NT2/D1 (cell line): ENCODE measurements at places on chromosomes 2 and 18.

DNA sequence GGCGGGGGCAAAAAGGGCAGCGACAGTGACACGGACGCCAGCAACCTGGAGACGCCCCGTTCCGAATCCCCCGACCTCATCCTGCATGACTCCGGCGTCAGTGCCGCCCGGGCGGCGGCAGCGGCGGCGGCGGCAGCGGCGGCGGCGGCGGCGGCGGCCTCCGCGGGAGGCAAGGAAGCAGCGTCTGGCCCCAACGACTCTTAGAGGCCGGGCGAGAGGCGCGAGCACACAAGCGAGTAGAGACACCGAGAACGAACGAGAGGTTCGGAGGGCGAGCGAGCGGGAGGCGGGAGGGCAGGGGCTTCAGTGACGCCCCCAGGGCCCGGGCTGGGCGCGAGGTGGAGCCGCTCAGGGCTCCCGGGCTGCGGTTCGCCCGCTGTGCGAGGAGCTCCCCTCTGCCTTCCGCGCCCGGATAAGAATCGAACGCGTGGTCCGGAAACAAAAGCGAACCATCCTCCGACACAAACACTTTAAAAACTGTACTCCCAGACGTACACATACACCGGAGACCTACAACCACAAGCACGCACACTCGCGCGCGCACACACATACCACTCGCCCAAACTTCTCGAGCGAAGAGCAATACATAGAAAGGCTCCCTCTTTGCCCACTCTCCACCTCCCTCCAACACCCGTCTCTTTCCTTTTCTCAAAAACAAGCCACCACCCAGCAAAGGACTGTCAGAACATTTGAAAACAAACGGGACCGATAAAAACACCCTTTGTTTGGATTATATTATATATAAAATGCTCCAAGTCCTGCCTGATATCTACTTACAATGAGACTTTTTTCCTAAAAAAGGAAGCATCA, 2.8 kb downstream of the SP9 start:
- DNase-seq, result no peak

GRCh38 chr2:168814046-168814445, 11.6 kb downstream of the NOSTRIN start:
- no peak for DNase-seq

DNA sequence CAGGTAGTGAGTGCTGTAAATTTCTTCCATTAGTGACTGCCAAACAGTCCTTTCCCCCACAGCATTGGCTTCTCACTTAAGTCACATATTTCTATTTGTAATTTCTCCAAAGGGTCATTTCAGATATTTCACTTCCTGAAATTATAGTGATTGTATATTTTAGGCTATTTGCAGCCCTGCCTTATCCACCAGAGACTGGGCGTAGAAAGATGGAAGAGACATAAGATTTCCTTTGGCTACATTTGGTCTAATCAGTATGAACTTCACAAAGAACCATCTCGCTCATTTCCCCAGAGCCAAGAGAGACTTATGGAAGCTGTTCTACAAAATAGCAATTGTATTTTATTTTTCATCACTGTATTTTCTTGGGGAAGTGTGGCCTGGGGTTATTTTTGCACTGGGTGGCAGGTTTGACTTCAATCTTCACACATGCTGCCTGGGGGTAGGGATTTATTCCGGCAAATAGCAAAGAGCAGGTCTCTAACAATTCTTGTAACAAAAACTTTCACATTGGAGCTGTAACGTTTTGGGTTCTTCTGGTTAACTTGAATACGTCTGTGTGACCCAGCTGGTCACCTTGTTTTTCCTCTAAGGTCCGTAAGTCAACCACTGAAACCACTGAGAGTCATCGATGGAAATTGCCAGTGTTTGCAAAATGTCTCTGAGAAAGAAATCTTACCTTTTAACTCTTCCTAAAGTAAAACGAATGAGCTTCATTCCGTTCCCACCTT, 170.6 kb upstream of the SERPINE2 start:
- no peak for DNase-seq

- DNase-seq, result no peak
Observed at GRCh38 chr2:25323610-25324189, 18.0 kb downstream of the DNMT3A start.

- peak; percentile 20 for DNase-seq
Observed at GRCh38 chr2:177489719-177490301, 97.2 kb downstream of the AGPS start.

DNA sequence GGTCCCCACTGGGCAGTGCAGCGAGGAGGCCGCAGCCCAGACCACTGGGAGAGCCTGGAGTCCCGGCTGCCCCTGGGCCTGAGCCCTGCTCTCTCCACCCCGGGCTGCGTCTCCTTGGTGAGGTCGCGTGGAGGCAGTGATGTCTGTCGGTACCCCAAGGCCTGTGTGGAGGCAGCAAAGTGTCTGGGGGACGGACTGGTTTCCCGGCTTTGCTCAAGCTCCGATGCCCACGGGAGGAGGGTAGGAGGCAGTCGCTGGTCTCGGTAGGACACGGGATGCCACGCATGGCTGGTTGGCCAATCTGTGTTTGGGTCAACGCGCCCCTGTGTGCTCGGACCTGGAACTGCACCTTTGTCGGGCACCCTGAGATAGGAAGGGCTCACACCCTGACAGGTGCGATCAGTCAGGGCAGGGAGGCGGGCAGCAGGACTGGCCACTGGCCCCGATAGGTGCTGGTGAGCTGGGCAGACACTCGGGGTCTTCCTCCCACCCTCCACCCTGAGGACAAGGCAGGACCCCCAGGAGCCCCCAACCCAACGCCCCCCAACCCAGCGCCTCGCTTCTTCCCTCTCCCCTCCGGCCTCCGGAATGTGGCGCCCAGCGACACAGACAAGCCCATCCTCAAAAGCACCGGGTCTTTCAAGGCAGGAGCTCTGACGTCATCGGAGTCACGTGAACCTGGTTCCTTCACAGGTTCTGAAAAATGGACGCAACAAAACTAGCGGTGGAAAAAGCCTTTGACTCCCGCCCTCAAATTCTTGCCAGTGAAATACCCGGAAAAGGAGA, 288.6 kb downstream of the NDUFA10 start:
- DNase-seq, result no peak

- no peak for DNase-seq
Observed at GRCh38 chr2:96813656-96814055, 2.4 kb upstream of the CNNM3 start.

DNA sequence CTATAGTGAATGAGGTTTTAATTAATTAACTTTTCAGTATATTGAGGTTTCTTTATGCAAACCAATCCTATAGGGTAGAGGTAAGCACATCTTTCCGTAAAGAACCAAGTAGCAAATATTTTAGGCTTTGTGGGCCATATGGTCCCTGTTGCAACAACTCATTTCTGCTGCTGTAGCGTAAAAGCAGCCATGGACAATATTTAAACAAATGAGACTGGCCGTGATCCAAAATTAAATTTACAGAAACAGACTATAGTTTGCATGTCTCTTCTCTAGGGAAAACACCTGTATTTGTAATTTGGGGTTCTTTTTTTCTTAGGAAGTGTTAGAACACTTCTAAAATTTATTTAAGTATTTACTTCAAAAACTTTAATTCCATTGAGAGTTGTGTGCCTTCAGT, 104.3 kb downstream of the KYNU start:
- no peak for DNase-seq

GRCh38 chr2:55618275-55619055, 1.0 kb upstream of the PPP4R3B start:
- peak; percentile 15 for DNase-seq

- DNase-seq, result no peak
Observed at GRCh38 chr2:206271065-206271464, 3.4 kb upstream of the ZDBF2 start.

DNA sequence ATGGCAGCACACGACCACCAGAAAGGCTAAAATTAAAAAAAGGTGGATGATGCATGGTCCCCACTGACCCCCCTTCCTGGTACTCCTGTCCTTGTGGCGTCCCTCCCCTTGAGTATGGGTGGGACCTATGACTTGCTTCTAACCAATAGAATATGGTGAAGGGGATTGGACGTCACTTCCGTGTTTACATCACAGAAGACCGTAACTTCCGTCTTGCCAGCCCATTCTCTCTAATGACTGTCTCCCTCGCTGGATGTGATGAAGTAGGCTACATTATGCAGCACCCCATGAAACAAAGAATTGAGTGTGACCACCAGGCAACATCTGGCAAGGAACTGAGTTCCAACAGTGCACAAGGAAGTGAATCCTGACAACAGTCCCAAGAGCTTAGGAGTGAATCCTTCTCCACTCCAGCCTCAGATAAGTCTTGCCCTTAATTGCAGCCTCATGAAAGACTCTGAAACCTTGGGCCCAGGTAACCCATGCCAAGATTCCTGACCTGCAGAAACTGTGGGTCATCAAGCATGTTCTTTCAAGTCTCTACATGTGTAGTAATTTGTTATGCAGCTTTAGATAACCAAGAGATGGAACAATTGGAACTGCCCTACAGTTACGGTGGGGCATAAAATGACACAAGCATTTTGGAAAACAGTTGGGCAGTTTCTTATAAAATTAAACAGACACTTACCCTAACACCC, 80.1 kb upstream of the NPAS2 start:
- no peak for DNase-seq

- DNase-seq, result no peak
Observed at GRCh38 chr2:224024270-224024669, 14.8 kb downstream of the SERPINE2 start.

DNA sequence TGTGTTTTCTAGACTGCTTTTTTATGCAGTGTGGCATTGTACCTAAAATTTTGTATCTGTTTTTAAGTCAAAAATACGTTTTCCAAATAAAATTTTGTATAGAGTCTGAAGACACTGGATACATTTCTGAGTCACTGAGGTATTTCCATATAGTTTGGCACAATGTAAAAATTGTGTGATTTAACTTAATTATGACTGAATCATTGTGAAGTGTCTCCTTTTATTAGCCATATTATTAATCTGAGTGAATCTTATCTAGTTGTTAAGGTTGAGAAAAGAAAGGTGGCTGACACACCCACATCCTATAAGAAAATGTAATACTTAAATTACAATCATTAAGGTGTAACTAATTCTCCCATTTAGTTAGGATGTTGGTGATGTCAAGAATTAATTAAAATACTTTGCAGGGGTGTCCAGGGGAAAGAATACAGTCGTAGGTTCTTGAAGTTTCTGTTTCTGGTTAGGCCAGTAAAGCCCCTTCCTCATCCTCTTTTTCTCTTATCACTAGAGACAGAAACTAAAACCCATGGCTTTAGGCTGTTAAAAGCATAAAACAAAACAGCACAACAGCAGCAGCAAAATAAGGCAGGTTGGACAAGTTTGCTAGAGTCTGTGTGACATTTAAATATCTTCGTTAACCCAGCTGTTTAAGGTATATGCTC, 71.6 kb downstream of the UBE2E3 start:
- DNase-seq, result no peak

- no peak for DNase-seq
Observed at GRCh38 chr2:105573490-105573889, 171.2 kb upstream of the NCK2 start.

- no peak for DNase-seq
Observed at GRCh38 chr2:173935305-173935704, 29.9 kb downstream of the SP3 start.
